ENCODE measurements at places on chromosomes 3 and 15. TPM values are rescaled to one million over a fixed set of nuclear protein-coding genes. Genes with fewer than 3 reads are reported as not detected.

The UBA7 gene
- total RNA-seq, result 32.4 TPM

The ARMC8 gene
- total RNA-seq, result 57.9 TPM

The TRPM1 gene
- total RNA-seq, result not detected

The DHX30 gene
- 60.2 TPM for total RNA-seq

The SMARCC1 gene
- 33.7 TPM for total RNA-seq

The HRG gene
- total RNA-seq, result not detected

The ZMYND10 gene
- 1.2 TPM for total RNA-seq

The BSN gene
- total RNA-seq, result under 0.01 TPM

The HCLS1 gene
- total RNA-seq, result 2.5 TPM

The ANKRD34C gene
- not detected for total RNA-seq

The BNC1 gene
- total RNA-seq, result 11.3 TPM

The DISP2 gene
- under 0.01 TPM for total RNA-seq

The SLC2A2 gene
- not detected for total RNA-seq
